Fibroblast of the aortic adventitia (primary cell): ENCODE measurements at places on chromosomes 3 and 15. TPM values are rescaled to one million over a fixed set of nuclear protein-coding genes. Genes with fewer than 3 reads are reported as not detected.
A peak's percentile ranks its signal among the peaks of the same experiment; 100 is the strongest.

CPB1 gene
- 0.18 and 5.6 TPM in 2 replicates for total RNA-seq

SORD gene
- total RNA-seq, result 9.8 and 13.2 TPM in 2 replicates

CCDC33 gene
- 0.09 TPM in 1 of 2 replicates, not detected in the other for total RNA-seq

ATG7 gene
- total RNA-seq, result 97.9 and 142 TPM in 2 replicates

RTP4 gene
- 2.8 and 2.9 TPM in 2 replicates for total RNA-seq

SLC38A3 gene
- total RNA-seq, result 0.27 TPM in 1 of 2 replicates, not detected in the other

DNA sequence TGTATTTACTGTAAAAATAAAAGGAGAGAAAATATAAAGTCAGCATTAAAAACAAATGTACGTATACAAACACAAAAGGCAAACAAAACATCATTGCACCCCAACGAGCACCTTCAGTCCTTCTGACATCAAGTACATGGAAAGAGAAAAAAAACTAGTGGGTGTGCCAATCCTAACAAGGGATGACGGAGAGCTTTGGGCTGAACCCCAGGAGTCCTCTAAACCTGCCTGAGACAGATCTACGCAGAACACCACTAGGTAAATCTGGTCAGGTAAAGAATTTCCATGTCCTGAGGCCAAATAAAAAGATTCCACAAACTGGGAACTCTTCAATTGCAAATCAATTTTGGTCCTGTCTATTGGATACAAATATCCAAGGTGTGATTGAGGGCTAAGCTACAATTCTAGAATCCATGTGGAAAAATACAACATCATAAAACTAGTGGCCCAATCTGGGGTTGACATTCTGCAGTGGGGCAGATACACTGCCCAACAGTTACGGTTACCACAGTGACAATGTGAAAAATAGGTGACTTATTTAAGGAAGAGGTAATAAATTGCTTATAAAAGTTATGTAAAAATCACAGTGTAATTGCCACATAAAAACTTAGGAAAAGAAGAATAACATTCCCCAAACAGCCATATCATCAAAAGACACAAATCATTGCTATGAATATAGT lies 14.2 kb downstream of the IFT80 start:
- DNase-seq, result no peak

DNA sequence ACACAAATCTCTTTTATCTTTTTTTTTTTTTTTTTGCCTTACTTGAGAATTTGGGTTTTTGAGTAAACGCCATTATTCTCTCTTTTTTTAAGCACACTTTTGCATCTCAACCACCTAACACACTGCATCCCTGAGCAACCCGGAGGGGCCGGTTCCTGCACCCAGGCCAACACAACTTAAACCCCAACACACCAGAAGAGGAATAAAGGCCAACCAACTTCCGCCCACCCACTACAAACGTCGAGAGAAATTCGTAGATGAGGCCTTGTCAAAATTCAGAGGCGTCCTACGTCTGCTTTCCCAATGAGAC lies 389 bp upstream of the CCNB2 start:
- no peak for DNase-seq

DNA sequence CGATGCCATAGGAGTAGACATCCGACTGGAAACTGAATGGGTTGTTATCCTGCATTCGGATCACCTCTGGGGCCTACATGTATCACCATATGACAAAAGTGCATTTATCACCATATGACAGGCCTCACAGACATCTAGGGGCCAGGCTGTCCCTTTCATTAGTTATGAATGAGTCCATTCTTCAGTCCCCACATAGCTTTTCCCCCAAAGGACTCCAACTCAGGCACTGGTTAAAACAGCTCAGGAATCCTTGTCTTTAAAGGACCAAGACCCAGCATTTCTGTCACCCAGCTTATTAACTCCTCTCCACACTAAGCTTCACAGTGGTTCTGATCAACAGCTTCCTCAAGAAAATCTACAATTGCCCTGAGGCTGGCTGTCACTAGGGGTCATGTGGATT lies 28.3 kb downstream of the MKRN2 start:
- DNase-seq, result no peak

GRCh38 chr15:99279290-99279689 lies 28.0 kb downstream of the LRRC28 start:
- no peak for DNase-seq

DNA sequence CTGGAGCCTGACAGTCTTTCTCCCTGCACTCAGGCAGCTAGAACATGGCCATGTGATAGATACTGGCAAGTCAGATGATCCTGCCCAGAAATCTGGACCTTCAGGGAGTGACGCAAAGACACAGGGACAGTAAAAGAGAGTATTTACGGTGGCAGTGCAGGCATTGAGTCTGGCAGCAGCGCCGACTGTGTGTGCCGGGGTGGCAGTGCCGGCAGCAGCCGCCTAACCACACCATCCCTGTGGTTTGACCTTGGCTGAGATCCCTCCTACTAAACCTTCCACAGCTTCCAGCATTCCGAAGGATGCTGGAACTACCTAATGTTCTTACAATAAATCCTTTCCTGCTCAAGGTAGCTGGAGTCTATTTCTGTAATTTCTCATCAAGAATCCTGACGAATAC lies 4.6 kb upstream of the TSPAN3 start:
- no peak for DNase-seq

DNA sequence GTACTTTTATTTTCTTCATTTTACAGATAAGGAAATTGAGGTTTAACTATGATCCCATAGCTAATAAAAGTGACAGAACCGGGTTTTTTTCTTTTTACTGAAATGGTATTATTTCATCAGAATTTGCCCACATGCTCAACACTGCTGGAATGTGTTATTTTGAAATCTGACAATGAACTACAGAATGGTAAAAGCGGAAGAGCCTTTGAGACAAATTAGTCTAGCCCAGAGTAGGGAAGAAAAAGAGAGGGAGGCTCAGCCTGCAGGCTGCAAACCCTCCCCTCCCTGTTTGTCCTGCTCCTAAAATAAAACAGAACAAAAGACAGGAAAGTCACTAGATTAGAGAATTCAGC lies 100.3 kb upstream of the LIPC start:
- DNase-seq, result no peak

GRCh38 chr3:107432646-107433045 lies 55.4 kb downstream of the CCDC54 start:
- no peak for DNase-seq

- peak; percentile 20 for DNase-seq
Measured at GRCh38 chr3:112302150-112302830, 8.3 kb upstream of the SLC9C1 start.

GRCh38 chr3:15159501-15160136 lies 46.4 kb upstream of the CAPN7 start:
- no peak for DNase-seq

- no peak for DNase-seq
Measured at GRCh38 chr15:71666763-71667620, 143.4 kb upstream of the NR2E3 start.

DNA sequence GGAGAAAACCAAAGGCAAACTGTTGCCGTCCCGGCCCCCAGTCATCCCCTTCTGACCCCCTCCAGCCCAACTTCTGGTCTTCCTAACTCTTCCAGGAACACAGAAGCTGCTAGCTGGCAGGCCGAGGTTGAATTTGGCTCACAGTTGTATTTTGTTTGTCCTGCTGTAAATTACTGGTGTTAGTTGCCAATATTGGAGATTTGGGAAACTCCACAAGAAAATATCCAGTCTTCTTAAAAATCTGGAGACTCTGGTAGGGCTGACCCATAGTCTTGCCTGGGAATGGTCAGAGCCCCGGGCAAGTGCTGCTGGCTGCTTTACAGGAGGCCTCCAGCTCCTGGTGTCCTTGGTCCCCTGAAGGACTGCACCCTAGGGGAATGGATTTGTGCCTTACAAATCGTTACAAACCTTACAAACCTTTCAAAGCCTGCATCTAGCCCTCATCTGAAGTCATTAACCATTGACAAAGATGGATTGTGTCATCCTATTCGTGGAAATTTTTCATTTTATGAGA lies 112.0 kb upstream of the MCTP2 start:
- DNase-seq, result peak; percentile 31

- DNase-seq, result no peak
Measured at GRCh38 chr3:183518491-183519251, 36.8 kb downstream of the KLHL6 start.

GRCh38 chr3:41053220-41053619 lies 146.1 kb upstream of the CTNNB1 start:
- no peak for DNase-seq

- DNase-seq, result no peak
Measured at GRCh38 chr3:182971637-182972036, 8.7 kb downstream of the DCUN1D1 start.

DNA sequence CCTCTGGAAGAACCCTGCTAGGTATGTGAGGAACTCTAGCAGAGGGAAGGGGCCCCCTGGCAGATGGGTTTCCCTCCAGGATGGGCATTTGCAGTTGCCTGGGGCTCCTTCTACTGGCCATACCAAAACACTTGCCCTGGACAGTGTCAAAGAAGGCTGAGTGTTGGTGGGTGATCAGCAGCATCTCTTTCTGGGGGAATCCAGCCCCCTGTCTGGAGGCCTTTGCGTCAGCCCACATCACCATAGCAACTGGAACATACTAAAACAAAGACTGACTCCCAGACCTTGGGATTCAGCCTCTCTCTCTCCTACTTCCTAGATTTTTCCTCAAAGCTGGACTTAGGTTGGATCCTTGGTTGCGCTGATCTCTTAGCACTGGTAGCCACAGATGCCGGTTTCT lies 8.1 kb downstream of the CEMIP start:
- DNase-seq, result peak; percentile 18

GRCh38 chr15:39997031-39997430 lies 42.0 kb downstream of the SRP14 start:
- DNase-seq, result peak; percentile 22

DNA sequence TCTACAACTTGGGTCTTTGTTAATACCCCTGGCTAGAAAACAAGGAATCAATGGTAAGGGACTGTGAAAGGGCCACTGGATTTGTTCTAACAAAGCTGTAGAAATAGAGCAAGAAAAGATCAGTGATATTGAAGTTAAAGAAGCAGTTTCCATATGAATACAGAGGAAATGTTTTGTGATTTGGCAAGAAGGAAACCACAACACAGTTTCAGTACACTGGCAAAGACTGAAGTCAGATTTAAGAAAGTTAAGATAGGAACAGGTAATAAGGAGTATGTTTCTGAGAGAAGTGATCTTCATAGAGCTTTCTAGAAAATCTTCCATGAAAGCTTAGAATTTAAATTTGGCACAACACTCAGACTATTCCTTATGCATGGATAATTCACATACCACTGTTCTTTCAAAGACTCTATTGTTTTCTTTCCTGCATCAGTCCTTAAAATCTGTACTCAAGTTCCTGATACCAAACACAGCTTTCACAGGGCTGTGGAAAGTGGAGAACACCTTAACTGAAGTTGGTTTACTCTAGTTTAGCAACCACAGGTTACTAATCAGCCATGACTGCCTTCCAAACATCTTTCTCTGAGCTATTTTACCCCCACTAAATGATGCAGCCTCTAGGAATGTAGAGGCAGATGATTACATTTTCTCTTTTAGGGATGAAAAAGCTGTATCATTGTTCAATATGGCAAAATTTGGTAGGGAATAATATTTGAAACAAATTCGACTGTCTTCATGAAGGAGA lies 32.4 kb upstream of the ALCAM start:
- DNase-seq, result peak; percentile 36

GRCh38 chr3:128328546-128329458 lies 137.9 kb downstream of the DNAJB8 start:
- DNase-seq, result no peak

- DNase-seq, result no peak
Measured at GRCh38 chr15:58545307-58546065, 113.7 kb downstream of the LIPC start.

DNA sequence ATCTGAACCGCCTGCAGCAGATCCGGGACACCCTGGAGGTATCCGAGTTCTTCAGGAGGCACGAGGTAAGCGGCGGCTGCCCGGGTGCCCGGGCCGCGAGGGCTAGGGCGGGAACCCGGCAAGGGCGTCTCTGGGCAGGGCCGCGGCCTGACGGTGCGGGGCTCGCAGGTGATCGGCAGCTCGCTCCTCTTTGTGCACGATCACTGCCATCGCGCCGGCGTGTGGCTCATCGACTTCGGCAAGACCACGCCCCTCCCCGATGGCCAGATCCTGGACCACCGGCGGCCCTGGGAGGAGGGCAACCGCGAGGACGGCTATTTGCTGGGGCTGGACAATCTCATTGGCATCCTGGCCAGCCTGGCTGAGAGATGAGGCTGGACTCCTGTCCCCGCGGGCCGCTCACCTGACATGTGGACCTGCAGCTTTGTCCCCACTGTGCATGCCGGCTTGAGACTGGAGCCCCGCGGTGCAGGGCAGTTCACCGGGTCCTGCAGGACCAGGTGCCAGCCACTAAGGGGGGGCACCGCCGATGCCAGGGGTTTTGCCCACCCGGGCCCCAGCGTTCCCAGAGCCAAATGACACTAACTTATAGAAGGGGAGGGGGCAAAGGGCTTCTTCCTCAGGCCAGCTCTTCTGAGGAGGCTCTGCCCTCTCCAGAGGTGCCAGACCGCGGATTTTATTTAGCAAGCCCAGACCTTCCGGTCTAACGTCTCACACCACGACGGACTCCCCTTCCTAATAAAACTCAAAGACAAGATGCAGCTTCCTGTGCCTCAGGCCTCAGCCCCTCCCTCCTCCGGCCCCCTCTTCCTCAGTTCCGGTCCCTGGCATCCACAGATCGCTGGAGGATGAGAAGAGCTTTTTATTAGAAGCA lies 9.4 kb downstream of the ITPKA start:
- no peak for DNase-seq

- no peak for DNase-seq
Measured at GRCh38 chr3:149003653-149004305, 12.4 kb downstream of the GYG1 start.

DNA sequence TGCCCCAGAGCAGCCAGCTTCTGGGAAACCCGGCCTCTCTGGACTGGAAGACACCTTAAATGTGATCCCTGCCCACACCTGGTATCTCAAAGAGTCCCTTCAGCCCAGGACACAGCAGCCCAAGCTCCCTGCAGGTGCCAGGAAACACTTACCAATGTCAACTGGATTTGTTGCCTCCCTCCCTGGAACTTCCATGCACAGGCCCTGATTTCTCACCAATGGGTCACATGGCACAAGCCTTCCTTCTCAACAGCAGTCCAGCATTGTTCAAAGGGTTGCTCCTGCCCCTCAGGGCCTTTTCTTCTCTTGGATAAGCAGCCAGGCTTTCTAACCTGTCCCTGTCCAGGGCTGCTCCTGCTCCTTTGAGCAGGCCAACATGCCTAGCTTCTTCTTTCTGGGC lies 31.6 kb downstream of the ANP32A start:
- no peak for DNase-seq

- DNase-seq, result no peak
Measured at GRCh38 chr15:100330629-100331215, 11.1 kb downstream of the ADAMTS17 start.

- DNase-seq, result peak; percentile 39
Measured at GRCh38 chr3:157388976-157389375, 47.7 kb upstream of the PTX3 start.

GRCh38 chr3:31035681-31036080 lies 141.2 kb upstream of the GADL1 start:
- peak; percentile 40 for DNase-seq

DNA sequence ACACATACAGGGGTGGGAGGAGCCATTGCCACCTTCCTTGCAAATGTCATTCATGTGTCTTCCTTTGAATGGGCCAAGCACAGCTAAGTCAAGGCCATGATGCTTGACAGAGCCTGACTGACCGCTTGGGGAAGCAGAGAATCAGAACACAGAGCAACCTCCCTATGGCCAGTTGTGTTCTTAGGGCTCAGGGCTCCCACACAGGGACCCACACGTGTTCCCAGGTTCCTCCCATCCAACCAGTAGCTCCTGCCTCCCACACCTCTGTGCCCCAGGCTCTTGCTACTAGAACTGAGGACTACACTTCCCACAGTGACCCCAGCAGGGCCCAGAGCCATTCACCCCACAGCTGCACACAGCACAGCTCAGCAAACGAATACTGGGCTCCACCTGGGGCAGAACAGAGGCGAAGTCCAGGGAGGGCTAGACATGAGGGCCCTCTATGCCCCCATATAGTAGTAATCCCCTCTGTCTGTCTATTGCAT lies 42.9 kb downstream of the KLF15 start:
- DNase-seq, result no peak
